SW 1271 (cell line): ENCODE measurements at places on chromosomes 13 and 19.

- no peak for DNase-seq
Measured at GRCh38 chr13:100128838-100129237, 39.9 kb downstream of the PCCA start.

GRCh38 chr19:43595999-43596841, at the start of the genes IRGQ and ZNF576:
IRGQ (minus strand) TSS chr19:43596134; CDS start chr19:43595338, 796 bp downstream.
ZNF576 (plus strand) TSS chr19:43596595; CDS start chr19:43597109, 514 bp downstream.
- peak; percentile 96 for DNase-seq

- no peak for DNase-seq
Measured at GRCh38 chr13:64369121-64369520, 2861.0 kb downstream of the PCDH9 start.

- no peak for DNase-seq
Measured at GRCh38 chr19:42352301-42353259, 27.1 kb downstream of the MEGF8 start.

- no peak for DNase-seq
Measured at GRCh38 chr19:48683349-48683748, 10.5 kb upstream of the NTN5 start.

GRCh38 chr13:39930060-39930459, 274.6 kb downstream of the COG6 start:
- DNase-seq: no peak

DNA sequence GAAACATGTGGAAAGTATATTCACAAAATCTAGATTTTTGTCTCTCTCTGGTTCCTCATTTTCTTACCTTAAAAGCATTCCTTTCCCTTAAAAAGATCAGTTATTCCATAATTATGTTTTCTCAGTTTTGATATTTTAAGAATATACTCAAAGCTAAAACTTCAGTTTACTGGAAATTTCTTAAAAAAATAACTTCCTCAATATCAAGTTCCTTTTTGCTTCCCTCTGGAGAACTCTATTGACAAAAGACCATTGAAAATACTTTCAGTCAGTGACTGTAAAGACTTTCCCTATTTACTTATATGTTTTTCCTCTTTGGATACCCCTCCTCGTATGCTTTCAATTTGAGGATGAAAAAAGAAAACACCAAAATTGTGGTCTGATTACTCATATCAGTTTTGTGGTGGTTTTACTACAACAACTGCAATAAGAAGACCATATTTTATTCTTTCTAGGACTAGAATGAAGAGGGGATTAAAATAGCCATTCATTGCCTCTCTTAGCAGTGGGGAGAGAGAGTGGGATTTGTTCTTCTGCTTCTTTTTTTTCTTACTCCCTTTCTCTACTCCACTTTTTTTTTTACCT, 113.2 kb downstream of the ESD start:
- no peak for DNase-seq

DNA sequence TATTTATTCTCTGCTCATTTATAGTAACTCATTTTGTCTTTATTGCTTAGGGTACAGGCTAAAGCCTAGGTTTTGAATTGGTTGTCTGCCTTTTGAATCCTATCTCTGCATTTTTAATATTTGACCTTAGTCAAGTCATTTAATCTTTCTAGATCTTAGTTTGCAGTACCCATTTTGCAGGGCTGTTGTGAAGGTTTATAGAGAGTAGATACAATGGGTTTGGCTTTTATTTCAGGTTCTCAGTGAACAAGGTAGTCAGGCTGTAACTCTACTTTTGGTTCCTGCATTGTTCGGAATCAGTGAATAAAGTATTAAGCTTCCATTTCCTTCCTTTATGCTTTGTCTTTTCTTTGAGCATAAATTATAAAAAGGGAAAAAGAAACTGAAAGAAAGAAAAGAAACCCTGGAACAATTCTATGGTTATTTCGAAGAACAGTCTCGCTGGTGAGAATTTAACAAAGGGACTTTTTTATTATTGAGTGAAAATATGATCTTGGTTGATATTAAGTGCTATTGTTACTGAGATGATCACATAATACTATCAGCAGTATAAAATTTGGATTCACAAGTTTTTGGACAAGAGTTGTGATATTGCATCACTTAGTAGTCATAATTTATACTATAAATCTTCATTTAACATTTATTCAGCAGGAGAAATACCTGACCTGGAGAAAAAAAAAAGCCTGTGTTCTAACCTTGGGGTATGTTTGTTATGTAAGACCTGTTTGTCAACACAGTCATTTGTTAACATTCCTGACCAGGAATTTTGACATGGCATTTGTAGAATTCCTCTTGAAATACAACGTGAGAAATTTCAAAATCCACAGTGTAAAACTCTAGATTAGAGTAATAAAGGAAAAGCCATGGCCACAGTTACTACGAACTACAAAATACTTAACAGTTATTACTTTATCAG, 91.3 kb downstream of the ZMYM2 start:
- DNase-seq: no peak

DNA sequence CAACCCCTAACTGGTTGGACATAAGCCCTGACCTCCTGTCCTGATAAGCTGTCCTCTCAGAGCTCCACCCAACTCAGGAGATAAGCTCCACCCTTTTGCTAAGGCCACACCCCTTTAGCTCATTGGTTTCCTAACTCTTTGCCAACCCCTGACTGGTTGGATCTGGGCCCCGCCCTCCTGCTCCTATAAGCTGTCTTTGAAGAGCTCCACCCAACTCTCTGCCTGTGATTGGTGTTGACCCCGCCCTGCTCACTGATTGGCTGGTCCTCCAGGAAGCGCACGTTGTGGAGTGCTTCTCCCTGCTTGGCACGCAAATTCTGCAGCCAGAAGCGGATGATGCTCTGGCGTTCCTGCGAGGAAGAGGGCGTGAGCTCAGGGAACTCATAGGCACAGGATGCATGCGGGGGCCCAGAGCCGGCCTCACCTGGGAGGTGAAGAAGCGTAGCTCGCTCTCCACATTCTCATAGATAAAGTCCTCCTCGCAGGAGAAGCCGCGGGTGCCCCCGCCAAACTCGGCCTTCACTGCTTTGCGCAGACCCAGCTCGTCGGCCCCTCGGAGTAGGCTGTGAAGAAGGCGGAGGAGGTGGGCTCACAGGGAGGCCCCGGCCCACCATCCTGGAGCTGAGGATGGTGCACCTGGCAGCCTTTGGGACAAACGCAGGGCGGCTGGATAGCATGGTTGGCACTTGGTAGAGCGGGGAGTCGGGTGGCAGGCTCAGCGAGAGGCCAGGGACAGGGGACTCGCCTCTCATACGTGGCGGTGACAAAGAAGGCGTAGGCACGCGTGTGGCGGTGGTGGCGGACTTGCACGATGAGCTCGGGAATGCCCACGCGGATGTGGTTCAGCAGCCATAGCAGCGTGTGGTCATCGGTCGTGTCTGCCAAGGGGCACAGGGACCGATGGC, 1.7 kb downstream of the ANO8 start:
- DNase-seq: no peak

DNA sequence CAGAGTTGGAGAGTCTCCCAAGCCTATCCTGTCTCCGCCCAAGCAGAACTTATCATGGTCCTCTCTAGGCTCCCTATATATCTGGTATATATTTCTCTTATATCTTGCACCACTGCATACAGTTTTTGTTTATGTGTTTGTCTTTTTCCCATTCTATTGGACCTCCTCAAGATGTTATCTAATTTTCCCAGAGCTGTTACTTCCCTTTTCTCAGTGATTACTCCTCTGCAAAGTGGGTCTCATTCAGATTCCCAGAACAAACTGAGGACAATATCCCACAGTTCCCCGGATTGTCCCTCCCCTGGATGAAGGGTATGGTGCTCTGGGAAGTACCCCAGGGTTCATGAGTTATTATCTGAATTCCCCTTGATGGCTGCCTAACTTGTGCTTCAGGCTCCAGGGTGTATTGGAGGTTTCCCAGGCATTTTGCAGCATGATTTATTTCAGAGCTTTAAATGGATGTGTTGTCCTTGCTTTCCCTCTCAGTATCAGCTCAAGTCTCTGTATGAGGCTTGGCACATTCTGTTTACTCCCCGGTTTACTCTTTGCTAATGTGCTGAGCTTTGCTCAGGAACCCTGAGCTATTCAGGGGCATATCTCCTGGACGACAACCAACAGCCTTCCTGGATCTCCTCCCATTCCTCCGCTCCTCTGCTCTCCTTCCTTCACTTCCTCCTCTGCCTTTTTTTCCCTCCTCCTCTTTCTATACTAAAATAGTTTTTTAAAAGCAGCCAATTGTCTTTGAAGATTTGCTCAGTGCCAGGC, 329.3 kb downstream of the SPRY2 start:
- no peak for DNase-seq

DNA sequence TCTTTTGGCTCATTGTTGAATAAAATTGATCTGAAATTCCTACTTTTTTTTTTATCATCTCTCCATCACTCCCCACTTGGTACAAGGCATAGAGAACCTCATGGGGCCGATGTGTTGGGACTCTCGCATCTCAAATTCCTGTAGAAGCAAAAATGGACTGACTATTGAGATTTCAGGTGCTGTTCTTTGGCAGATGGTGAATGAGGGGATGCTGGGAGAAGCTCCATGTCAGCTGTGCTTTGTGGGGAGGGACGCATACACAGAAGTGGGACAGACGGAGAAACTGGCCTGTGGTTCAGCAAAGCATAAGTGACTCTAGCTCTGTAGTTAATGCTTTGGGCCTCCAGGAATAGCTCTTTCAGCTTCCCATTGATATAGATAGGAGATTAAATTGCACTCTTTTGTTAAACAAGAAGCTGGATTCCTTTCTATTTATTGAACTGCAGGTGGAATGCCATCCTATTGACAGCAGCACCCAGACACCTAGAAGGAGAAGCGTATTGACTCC, 194.5 kb upstream of the RNF113B start:
- DNase-seq: no peak

DNA sequence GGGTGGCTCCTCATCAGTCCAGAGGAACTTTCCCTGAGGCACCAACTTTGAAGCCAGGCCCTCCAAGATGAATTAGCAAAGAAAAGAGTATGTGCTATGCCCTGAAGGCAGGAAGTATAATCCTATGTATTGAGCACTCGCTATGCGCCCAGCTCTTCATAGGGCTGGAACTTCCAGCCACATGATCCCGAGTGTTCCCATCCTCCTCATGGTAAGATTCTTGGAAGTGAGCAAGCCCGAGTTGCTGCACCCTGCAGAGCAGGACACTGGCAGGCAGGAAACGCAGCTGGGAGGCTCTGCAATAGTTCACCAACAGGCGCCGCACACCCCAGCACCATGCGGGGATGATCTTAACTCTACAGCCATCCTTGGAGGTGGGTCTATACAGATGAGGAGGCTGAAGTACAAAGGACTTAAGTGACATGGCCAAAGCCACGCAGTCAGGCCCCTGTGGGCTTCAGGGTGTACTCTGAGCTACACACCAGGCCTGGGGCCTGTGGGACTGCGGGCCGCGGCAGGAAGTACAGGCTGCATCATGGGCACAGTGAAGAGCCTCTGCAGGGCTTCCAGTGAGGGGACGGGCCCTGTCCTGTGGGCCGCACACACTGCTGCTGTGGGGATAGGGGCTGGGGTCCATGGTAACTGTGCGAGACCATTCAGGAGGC, 25.1 kb downstream of the C19orf47 start:
- DNase-seq: no peak

DNA sequence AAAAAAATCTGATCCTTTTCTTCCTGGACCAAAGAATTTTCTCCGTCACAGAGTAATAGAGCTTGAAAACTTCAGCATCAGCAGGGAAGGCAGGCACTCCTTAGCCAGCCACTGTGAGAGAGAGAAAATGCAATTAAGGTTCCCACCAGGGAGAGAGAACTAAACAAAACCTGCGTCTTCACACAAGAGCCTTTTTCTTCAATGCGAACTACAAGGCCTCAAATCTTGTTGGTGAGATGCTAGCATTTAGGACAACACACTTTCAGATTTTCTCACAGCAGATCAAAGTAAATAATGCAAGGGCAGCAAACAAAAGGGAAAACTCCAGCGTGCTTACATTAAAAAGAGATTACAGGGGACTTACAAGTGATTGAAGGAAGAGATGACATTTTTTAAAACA, 80.1 kb downstream of the DACH1 start:
- DNase-seq: no peak

DNA sequence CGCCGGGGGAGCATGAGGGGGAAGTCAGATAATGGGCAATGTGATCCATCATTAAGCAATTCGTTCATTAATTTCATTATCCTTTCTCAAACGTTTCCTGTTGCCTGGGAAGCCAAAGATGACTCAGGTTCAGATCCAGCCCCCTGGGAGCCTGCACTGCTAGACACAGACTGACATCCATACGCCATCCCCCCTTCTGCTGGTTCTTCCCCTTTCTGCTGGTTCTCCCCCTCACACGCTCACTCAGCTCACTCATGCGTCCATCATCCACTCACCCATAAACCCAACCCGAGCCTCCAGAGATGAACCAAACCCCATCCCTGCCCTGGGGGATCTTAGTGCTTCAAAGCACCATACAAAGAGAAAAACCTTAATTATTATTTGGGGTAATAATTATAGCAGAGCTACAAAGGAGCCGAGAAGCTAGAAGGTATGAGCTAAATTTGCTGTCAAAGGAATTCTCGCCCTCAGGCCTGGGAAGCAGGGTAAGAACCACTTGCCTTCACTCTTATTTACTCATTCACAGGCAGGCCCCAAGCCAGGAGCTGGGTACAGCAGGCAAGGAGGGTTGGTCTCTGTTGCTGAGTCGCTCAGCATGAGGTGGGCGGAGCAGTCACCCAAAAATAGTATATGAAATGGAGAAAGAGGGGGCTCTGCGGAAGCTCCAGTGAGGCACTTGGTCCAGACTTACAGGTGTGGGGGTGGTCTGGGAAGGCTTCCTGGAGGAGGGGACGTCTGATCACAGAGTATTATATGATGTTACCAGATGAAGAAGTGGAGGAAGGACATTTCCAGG, 7.0 kb upstream of the ZNF444 start:
- DNase-seq: no peak

- no peak for DNase-seq
Measured at GRCh38 chr19:29495091-29495490, 30.7 kb upstream of the VSTM2B start.

DNA sequence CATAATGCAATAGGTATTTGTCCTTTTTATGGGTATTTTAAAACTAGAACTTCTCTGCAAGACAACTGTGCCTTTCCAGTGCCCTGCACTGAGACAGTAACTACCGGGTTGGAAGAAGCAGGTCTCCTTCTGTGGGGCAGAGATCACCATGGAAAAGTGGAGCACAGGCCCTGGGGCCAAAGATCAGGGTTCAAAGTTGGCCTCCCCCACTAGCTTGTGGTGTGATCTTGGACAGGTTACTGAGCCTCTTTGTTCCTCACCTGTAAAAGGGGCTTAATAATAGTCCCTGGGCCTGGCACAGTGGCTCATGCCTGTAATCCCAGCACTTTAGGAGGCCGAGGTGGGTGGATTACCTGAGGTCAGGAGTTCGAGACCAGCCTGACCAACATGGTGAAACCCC, 68.3 kb downstream of the CEBPG start:
- DNase-seq: no peak

- no peak for DNase-seq
Measured at GRCh38 chr19:6392221-6393073, 517 bp downstream of the GTF2F1 start.

GRCh38 chr19:17671906-17672305, 16.2 kb downstream of the UNC13A start:
- peak; percentile 68 for DNase-seq

GRCh38 chr19:14686411-14686810, 3.4 kb upstream of the ZNF333 start:
- DNase-seq: peak; percentile 34
